ENCODE measurements at places on chromosomes 3 and 15.

- no peak for DNase-seq
Observed at GRCh38 chr3:41462103-41462691, 262.9 kb downstream of the CTNNB1 start.

DNA sequence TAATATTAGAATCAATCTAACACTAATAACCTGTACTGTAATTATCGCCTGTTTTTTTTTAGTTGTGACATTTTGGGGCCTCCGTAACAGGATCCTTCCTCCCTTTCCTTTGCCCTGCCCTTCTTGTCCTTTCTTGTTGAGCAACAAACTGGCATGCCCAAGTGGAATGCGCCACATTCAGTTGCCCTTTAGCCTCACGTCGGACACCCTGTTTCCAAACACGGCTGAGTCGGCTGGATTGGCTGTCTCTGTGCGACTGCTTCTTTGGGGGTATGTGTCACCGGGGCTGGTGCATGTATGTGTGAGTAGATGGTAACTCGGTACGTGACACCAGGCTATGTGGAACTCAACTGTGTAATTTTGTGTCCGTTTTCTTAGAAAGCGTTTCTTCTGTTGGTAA is 24.1 kb downstream of the TRAK1 start:
- no peak for DNase-seq

DNA sequence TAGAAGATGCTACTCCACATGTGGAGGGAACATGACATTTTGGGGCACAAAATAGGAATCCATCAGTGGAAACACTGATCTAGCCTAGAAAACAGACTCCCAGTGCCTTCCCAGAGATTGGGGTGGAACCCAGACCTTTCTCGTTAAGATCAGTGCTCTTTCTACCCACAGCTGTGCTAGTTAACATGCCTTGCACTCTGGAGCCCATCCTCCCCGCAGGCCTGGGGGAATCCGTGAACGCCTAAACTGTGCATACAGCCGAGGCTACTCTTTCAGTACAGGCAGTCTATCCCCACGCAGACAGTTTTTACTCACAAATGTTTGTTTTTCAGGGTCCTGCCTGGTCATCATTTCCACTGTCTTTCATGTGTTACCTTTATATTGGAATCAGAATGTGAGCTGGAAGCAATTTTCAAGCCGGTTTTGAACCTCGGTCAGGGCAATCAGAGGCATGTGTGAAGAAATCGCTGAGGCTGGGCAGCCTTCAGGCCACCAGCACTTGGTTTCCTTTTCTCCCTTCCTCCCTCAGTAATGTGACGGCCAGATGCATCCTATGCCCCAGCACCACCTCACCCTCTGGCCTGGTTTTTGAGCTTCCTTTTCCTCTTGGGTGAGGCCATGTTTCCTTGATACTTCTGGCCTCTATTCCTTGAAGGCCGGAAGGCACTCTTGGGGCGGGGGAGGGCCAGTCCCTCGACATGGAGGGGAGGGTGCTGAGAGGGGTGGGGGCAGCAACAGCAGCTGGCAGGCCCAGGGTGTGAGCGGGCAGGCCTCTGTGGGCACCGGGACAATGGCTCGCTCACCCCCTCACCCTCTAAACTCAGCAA is 123.6 kb upstream of the GALNT15 start:
- DNase-seq, result peak; percentile 47

DNA sequence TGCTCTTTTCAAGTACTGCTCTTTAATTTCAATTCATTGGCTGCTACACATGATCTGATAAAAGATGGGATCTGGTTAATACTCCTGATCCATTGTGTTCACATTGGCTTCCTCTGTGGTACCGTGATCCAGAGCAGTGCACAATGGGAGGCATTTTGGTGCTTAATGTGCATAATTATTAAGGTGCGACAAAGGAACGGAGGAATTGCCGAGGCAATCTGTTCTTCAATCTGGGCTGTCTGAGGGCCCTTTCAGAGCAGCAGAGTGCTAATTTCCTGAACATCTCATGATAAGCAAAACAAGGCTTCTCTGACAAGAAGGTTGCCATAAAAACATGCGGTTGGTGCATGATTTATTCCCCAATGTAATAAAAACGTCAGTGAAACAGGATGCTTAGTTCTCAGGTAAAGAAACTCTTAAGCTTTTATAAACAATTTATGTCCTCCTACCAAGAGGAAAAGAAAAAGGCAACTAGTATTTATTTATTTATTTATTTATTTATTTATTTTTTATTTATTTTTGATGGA is 64.0 kb upstream of the EPHA3 start:
- no peak for DNase-seq

GRCh38 chr15:74632601-74633000 is 17.0 kb downstream of the CLK3 start:
- DNase-seq, result no peak

DNA sequence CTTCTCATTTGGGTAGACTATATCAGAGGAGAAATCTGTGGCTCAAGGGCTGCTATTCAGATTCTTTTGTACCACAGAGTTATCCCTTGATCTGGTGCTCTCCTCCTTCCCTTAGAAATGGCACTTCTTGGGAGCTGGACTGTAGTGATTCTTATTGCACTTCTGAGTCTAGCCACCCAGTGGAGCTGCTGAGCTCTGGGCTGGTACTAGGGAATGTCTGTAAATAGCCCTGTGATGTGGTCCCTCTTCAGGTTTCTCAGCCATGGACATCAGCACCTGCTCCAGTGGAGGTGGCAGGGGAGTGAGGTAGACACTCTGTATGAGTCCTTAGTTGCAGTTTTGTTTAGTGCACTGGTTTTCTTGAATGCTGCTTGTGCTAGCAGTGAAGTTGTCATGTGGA is 1292.6 kb downstream of the SI start:
- no peak for DNase-seq

DNA sequence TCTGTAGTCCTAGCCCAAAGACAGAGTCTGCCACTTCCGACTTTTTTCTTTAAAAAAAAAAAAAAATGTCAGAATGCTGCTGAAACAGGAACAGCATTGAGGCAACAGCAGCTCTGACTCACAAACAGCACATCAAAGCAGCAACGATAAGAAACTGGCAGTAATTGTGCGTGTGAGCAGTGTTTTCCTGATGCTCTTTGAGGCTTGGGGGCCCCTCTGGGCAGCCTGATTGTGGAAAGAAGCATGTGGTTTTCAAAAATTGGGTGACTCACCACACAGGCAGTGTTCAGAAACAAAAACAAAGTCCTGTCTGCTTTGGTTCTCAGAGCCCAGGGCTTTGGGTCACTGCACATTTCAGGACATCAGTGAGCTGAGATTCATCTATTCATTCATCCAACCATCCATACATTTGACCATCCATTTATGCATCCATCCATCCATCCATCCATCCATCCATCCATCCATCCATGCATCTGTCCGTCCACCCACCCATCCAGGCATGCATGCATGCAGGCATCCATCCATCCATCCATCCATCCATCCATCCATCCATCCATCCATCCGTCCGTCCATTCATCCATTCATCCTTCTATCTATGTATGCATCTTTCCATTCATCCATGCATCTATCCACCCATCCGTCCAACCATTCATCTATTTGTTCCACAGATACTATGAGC is 308.4 kb downstream of the RPLP1 start:
- peak; percentile 99 for DNase-seq

DNA sequence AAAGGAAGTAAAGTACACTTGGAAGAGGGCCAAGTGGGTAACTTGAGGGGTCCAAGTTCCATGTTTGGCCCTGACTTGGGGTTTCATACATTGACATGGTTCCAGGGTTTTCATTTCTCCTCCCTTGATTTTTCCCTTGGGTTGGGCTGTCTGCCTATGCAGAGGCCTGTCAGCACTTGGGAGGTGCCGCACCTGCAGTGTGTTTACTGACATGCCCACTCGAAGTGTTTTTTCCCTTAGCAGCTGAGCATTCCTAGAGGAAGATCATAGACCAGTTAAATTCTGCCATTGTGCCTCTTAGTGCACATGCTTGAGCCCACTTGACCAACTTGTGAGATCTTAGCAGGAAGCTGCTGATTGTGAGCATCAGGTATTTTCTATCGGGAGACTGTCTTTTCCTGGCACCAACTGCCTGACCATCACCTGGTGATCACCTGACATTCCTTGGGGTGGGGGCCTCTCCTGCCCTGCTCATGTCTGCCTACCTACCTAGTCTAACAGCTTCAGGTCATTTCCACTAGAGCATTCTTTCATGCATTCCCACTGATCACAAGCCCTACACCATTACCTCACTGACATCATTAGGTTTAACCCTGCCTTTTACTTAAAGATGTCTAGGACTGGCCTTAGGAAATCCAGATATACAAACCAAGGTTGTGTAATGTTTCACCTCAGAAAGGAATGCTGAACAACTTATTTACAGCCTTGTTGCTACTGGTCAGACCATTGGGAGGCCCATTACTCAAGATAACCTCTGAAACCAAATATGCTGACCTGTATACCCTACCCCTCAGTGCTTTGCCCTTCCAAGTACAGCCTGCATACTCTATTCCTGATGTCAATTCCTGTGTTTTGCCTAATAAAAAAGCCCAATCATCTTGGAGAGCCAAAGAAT is 68.3 kb downstream of the CD47 start:
- no peak for DNase-seq

DNA sequence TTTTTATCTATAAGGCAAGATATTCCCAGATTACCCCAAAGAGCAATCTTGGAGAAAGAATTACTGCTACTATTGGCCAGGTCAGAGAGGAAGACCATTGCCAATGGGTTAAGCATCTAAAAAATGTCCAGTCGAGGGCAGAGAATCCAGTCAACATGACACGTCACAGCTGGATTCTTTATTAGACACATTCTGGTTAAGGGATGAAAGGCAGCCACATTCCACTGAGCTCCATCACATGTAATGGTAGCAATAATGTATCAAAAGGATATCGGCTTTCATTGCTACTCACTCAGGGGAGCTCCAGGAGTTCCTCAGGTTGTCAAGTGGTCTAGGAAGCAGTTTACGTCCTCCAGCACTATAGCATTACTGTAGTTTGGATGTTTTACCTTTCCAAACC is 421.1 kb downstream of the PLOD2 start:
- peak; percentile 31 for DNase-seq

Measured in fibroblast of skin of right quadriceps (primary cell).